ENCODE measurements at places on chromosomes 12 and 14. TPM values are rescaled to one million over a fixed set of nuclear protein-coding genes. Genes with fewer than 3 reads are reported as not detected.

- DNase-seq = no peak
- peaks cover 2% of the 10 kb centered on the region for H3K36me3 ChIP-seq
- peaks cover 9% of the 10 kb centered on the region for H3K4me1 ChIP-seq
- H3K27ac ChIP-seq = peak overlapping the region; percentile 16
- H3K27me3 ChIP-seq = peaks cover 48% of the 10 kb centered on the region
Observed at GRCh38 chr14:95679998-95680735, 6.1 kb upstream of the TCL1B start.

DNA sequence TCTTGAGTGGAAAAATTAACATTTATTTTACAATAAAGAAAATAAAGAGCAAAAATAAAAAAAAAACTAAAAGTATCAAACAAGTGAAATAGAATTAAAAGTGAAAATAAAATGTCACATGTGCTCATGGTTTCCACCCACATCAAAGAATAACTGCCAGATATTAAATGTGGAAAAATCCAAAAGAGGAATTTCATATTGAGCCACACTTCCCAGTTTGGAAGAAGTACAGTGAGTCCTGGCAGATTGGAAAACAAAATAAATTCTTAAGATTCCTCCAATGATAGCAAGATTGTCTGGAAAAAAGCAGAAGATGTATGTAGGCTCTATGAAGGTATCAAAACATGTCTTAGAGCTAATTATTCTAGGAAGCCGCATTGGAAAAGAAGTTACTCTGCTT is 1019.5 kb downstream of the SLC6A15 start:
- H3K27ac ChIP-seq = no peak overlapping the region
- no peaks in the 10 kb centered on the region for H3K4me1 ChIP-seq
- no peaks in the 10 kb centered on the region for H3K36me3 ChIP-seq
- H3K4me3 ChIP-seq = no peak overlapping the region
- H3K27me3 ChIP-seq = no peaks in the 10 kb centered on the region
- no peak for DNase-seq

DNA sequence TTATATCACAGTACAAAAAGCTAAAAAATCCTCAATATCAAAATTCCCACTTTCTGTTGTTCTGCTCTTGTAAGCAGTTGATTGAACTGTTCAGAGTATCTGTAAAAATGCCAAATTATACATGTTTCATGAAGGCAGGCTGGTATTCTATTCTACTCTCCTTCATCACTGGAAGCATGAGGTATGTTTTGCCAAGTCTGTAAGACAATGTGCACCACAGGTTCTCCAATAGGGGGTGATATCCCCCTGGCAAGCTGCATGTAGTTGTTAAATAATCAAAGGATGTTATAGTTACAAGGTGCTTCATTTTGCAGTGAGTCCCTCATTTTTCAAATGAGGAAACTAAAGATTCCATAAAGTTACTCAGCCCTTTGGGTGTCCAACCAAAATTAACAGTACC is 15.1 kb upstream of the NEK9 start:
- H3K27me3 ChIP-seq = no peaks in the 10 kb centered on the region
- H3K27ac ChIP-seq = peak overlapping the region; percentile 93
- no peak overlapping the region for H3K4me3 ChIP-seq
- H3K36me3 ChIP-seq = peaks cover 7% of the 10 kb centered on the region

DNA sequence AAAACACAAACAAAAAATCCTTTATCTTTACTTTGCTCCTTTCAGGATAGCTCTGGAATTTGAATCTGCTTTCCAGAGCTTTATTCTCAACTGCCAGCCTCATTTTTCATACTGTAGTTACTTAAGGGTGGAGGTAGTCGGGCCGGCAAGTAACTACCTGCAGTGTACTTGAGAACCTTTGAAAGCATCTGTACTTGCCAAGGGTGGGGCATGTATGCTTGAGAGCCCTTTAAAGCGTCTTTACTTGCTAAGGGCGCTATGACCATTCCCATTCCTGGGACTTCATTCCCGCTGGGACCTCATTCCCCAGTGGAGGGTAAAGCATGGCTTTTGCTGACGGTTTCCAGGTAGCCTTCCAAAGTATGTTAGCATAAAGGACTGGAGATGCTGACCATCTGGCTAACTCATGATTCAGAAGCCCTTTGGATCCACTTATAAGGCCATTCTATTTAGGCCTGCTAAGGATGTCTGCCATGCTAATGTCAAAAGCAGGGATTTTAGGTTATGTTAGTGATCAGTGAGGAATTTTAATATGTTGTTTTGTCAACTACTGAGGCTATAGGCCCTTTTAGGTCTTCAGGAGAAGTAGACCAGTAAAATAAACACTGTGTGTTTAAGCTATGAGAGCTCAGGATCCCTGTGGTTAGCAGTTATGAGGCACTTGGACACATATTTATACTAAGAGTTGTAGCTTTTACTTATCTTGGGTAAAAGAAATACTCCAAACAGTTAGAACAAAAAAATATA is 74.9 kb downstream of the CRADD start:
- H3K36me3 ChIP-seq = peaks cover 3% of the 10 kb centered on the region
- H3K27me3 ChIP-seq = no peaks in the 10 kb centered on the region
- H3K4me3 ChIP-seq = no peak overlapping the region
- H3K4me1 ChIP-seq = peaks cover 15% of the 10 kb centered on the region

- H3K36me3 ChIP-seq = no peaks in the 10 kb centered on the region
- H3K4me3 ChIP-seq = no peak overlapping the region
- H3K4me1 ChIP-seq = no peaks in the 10 kb centered on the region
- no peak for DNase-seq
- H3K27ac ChIP-seq = no peak overlapping the region
Observed at GRCh38 chr14:39555749-39556148, 123.5 kb upstream of the FBXO33 start.

GRCh38 chr12:98852181-98852580 is 207.1 kb downstream of the APAF1 start:
- no peak overlapping the region for H3K27ac ChIP-seq
- H3K27me3 ChIP-seq = peaks cover 46% of the 10 kb centered on the region
- no peak overlapping the region for H3K4me3 ChIP-seq
- no peak for DNase-seq
- no peaks in the 10 kb centered on the region for H3K36me3 ChIP-seq

DNA sequence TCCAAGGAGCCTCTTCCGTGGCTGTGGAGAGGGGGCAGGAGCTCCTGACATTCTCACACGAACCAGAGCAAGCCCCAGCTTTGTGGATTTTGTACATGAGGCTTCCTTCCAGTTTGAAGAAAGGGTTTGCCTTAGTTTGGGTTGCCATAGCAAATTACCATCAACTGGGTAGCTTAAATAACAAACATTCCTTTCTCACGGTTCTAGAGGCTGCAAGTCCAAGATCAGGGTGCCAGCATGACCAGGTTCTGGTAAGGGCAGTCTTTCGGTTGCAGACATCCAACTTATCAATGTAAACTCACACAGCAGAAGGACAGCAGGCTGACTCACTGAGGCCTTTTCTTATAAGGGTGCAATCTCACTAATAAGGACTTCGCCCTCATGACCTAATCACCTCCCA is 25.9 kb upstream of the STAB2 start:
- DNase-seq = no peak
- no peaks in the 10 kb centered on the region for H3K4me1 ChIP-seq
- no peaks in the 10 kb centered on the region for H3K36me3 ChIP-seq
- H3K4me3 ChIP-seq = no peak overlapping the region
- peaks cover 32% of the 10 kb centered on the region for H3K27me3 ChIP-seq
- no peak overlapping the region for H3K27ac ChIP-seq

DNA sequence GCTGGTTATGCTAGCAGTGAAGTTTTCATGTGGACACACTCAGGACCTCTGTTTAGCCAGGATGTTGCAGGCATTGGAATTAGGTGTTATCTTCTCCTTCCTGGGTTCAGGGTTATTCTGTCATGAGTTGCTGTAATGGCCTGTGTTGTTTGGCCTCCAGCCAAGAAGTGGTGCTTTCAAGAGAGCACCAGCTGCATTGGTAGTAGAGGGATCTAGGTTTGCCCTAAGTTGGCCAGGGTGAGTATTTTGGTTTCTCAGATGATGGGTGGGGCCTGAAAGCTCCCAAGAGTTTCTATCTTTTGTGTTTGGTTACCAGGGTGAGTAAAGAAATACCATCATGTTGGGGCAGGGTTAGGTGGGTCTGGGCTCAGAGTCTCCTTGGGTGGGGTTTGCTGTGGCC is 2.7 kb upstream of the GZMH start:
- no peak for DNase-seq
- H3K36me3 ChIP-seq = no peaks in the 10 kb centered on the region
- H3K27ac ChIP-seq = no peak overlapping the region
- H3K27me3 ChIP-seq = no peaks in the 10 kb centered on the region
- no peak overlapping the region for H3K4me3 ChIP-seq
- peaks cover 5% of the 10 kb centered on the region for H3K4me1 ChIP-seq

GRCh38 chr12:104769144-104769561 is 188.9 kb downstream of the SLC41A2 start:
- H3K27me3 ChIP-seq = no peaks in the 10 kb centered on the region
- H3K4me3 ChIP-seq = no peak overlapping the region
- no peak overlapping the region for H3K27ac ChIP-seq
- no peak for DNase-seq

DNA sequence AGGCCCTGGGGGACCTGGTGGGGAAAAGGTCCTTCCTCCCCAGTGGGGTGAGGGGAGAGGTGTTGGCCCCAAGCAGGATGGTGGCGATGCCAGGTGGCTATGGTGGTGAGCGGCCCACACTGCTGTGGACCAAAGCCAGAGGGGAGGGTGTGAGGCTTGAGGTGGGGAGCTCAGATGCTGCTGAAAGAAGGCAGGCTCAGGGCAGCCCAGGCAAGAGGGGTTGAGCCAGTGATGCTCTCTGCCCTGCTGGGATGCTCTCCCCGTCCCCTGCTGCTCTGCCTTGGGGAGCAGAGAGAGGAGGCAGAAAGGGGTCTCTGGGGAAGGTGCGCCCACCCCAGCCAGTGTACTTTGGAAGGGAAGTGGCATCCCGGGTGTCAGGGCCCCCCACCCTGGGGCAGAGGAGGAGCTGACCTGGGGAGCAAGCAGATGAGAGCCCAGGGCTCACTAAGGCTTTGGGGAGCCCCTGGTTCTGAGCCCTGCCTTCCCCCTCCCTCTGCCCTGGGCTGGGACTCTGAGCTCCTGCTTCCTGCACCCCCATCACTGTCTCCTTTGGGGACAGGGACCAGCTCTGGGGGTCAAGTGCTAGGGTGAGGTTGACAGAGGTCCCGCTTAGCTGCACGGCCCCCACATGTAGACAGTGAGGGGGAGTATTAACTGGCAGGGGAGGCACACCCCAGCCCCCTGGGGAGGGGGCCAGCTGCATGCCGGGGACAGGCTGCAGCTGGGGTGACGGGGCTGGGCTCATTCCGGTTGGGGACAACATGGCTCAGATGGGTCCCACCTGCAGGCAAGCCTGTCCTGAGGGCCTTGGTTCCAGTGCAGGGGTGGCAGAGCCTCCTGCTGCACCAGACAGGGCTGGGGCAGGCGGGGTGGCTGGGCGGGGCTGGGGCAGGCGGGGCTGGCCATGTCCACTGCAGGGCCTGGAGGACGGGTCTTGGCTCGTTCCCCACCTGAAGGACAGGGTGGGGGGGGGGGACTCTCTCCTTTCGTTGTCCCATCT is 124.4 kb downstream of the KIF26A start:
- DNase-seq = no peak
- H3K4me1 ChIP-seq = no peaks in the 10 kb centered on the region
- H3K27ac ChIP-seq = no peak overlapping the region

DNA sequence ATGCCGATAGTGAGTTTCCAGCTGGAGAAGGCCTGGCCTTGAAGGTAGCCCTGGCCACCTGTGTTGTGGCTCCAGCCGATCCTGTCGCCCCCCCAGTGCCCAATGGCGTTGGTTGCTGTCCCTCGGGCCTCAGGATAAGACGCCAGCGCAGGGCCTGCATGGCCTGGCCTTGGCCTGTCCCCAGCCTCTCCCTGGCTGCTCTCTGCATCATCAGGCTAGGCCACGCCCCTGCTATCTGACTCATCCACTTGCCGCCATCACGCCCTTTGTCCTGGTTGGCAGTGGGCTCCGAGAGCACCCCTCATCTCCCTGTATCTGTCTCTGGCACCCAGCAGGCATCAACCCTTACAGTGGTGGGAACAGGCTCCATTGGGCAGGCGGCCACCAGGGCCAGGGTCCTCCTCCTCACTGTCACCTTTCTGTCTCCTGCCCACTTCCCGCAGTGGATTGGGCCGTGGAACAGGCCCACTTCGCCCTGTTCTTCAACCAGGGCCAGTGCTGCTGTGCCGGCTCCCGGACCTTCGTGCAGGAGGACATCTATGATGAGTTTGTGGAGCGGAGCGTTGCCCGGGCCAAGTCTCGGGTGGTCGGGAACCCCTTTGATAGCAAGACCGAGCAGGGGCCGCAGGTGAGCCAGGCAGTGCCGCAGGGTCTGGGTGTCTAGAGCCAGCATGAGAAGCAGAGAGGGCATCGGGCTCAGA is 25.6 kb downstream of the ALDH2 start:
- no peak overlapping the region for H3K4me3 ChIP-seq
- peaks cover 2% of the 10 kb centered on the region for H3K36me3 ChIP-seq
- DNase-seq = no peak
- H3K4me1 ChIP-seq = no peaks in the 10 kb centered on the region
- H3K27ac ChIP-seq = no peak overlapping the region
- no peaks in the 10 kb centered on the region for H3K27me3 ChIP-seq

DNA sequence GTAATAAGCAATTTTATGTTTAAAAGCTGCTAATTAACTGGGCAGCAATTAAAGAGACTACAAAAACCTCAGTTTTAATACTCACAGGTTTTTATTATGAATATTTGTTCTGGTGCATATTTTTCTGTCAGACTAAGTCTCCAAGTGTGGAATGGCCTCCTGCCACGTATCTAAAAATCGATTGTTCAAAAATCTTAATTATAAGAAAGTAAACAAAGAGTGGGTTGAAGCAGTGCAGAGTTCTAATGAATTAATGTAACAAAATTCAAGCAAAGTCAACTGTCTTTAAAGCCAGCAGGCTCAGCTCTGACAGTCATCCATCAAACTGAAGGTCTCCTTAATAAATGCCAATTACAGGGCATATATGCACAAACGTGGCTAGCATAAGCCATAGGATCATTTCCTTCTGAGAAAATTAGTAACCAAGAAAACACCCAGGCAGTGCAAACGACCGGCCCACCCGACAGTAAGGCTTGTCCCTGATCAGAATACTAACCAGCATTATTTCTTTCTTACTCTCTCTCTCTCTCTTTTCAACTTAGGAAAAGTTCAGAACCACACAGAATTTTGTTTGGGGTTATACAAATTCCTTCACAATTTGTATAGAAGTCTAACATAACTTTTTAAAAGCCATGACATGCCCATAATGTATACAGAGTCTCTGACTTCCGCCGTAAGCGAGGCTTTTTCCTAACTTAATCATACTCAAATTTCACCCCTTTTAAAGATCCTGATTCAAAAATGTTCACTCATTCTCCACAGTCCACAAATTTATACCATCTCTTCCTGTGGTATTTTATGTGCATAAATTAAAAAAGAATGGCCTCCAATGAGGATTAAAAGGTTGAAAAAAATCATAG is 83.8 kb downstream of the SLC25A21 start:
- no peaks in the 10 kb centered on the region for H3K36me3 ChIP-seq
- no peak for DNase-seq
- no peak overlapping the region for H3K27ac ChIP-seq
- no peaks in the 10 kb centered on the region for H3K4me1 ChIP-seq
- no peaks in the 10 kb centered on the region for H3K27me3 ChIP-seq
- H3K4me3 ChIP-seq = no peak overlapping the region

GRCh38 chr12:1501695-1502378 is 92.5 kb downstream of the FBXL14 start:
- peaks cover 61% of the 10 kb centered on the region for H3K27me3 ChIP-seq
- H3K36me3 ChIP-seq = peaks cover 5% of the 10 kb centered on the region
- H3K4me1 ChIP-seq = peaks cover 13% of the 10 kb centered on the region
- H3K27ac ChIP-seq = no peak overlapping the region
- H3K4me3 ChIP-seq = no peak overlapping the region
- no peak for DNase-seq

The STYK1 gene
- not detected for total RNA-seq

The TMPRSS12 gene
- not detected for total RNA-seq

The PCED1B gene
- total RNA-seq = 48.6 TPM

The VRTN gene
- total RNA-seq = not detected

The KRT5 gene
- not detected for total RNA-seq

The AKAP5 gene
- total RNA-seq = 0.16 TPM

The DPF3 gene
- 0.13 TPM for total RNA-seq

The ARL1 gene
- 22.5 TPM for total RNA-seq

Measured in T-helper 17 cell (primary cell).